ENCODE measurements at places on chromosomes 2 and 18.
A peak's percentile ranks its signal among the peaks of the same experiment; 100 is the strongest.

DNA sequence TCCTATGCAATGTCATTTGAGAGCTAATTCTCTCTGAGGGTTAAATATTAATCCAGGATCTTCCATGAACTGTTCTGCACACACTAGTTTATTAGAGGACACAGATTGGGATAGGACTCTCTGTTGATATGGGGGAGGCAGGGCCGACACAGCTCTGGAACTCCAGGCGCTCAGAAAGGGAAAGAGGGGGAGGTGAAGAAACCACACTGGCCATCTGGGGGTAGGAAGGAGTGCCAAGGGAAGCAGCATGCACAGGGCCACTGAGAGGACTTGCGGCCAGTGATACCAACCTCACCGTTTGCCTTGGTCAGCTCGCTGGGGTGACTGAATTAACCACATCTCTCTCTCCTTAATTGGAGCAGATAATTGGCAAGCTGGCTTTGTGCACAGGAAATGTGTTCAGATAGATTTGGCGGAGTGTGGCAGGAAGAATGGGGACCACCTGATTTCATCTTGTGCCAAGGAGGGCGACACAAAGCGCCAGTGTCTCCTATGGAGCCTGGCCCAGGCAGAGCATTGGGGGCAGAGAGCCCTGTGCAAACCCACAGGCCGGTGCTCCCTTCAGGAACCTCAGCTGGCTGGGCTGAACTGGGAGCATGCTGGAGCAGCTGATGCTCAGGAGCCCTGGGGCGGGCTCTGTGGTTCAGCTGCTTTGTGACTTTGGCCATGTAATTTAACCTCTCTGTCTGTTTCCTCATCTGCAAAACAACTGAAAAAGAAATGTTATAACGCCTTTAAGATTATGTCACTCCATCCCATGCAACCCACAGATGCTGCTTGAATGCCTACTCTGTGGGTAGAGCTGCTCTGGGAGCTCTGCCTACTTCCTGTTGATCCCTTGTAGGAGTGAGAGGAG is 114.7 kb upstream of the STON1 start:
- DNase-seq: peak; percentile 37

GRCh38 chr2:240759459-240759858 is 60.6 kb downstream of the KIF1A start:
- DNase-seq: no peak

DNA sequence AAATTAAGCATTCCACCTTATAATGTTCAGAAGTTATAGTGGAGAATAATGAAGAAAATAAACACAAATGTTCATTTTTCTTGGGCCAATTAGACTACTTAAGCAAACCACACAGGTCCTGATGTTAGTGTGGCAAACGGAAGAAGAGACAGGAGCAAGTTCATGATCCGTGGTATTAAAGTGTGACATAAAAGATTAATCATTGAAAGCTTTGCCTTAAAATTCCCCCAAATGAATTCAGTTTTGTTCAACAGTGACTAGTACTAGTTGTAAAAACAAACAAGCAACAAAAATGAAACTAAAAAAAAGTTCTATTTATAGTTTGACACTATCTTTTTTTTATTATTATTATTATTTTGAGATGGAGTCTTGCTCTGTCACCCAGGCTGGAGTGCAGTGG is 73.7 kb downstream of the RFTN2 start:
- DNase-seq: no peak

DNA sequence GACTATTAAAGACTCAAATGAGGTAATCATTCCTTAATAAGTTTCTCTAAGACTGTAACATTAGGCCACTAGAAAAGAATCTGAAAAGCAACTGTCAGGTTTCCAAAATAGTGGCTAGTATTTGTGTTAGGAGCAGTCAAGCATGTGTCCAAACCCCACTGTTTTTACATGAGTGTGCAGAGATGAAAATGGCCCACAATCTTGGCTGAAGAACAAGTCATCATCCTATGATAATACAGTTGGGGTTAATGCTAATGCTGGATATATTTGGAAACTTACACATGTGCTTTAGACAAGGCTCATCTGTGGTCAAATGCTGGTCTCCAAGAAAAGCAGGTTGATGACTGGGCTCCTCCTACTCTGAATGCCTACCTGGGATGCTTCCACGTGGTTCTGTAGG is 73.6 kb downstream of the MAIP1 start:
- DNase-seq: no peak

GRCh38 chr2:173390036-173390435 is 35.4 kb downstream of the CDCA7 start:
- DNase-seq: no peak

DNA sequence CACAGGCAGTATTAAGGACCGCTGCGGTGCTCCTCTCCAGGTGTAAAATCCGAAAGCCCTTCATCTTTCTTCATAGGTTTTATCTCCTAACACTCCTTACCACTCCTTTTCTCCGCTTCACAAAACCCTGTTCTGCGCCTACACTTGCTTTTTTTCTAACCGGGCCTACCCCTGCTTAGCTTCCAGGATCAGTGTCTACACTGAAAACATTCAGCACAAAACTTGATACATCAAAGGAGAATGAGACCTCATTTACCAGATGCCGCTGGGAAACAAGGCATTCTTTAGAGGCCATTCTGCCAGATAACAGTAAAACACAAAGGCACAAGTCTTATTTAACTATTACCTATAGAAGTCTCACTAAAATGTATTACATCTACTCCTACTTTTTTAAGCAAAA is 13.1 kb downstream of the CHST10 start:
- no peak for DNase-seq

- no peak for DNase-seq
Observed at GRCh38 chr2:181984814-181985631, 630 bp upstream of the PPP1R1C start.

GRCh38 chr2:45909677-45910191 is 258.3 kb downstream of the PRKCE start:
- no peak for DNase-seq

GRCh38 chr2:121205321-121205942 is 79.6 kb downstream of the TFCP2L1 start:
- DNase-seq: no peak

DNA sequence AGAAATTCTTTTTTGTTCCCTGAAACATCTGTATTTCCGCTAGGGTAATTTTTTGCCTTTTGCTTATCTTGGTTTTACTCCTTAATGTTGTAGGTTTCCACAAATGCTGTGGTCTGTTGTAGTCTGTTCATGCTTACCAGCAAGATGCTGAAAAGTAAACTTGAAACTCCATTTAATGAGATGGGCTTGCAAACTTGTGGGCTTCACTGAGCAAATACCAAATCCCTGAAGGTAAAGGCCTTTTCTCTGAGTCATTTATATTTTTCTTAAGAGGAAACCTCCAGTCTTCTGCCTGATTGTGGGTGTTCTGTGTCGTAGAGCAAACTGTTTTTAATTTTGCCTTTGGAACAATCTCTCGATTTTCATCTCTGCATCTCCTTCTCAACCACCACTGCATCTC is 9.3 kb downstream of the SP140 start:
- DNase-seq: no peak

GRCh38 chr2:205448189-205448588 is 234.1 kb upstream of the NRP2 start:
- no peak for DNase-seq

DNA sequence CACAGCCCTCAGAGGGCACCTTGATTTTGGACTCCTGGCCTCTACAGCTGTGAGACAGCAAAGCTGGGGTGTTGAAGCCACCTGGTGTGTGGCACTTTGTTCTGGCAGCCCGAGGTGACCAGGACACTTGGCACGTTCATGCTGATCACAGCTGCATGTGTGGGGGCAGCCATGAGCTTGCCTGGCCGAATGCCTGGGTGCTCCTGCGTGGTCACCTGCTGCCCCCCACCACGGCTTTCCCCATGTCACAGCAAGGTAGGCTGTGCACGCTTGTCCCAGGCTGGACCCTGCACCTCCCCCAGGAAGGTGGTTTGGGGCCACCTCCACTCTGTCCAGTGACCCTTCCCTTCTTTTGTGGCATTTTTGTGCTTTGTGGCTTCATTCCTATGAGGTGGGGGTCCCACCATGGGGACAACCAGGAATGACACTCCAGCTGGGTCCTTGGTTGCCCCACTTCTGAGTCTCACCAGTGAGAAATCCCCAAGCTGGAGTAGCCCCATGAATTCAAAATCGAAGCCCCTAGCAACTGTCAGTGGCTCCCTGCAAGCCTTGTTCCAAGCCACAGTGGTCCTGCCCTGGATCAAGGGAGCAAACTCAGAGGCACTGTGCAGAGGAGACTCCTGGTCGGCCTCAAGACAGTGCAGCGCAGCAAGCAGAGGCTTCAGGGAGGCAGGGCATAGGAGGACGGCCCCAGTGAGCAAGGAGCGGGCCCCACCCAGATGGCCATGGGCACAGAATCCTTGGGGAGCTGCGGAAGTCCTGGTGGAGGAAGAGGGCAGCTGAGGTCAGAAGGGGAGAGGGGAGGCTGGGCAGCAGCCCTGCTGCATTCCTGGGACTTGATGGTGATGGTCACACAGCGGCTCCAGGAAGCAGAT is 121.4 kb upstream of the HS6ST1 start:
- DNase-seq: no peak

GRCh38 chr2:215191477-215191876 is 53.1 kb upstream of the ABCA12 start:
- DNase-seq: no peak

GRCh38 chr18:44855681-44856080 is 175.0 kb downstream of the SETBP1 start:
- DNase-seq: no peak

- DNase-seq: no peak
Observed at GRCh38 chr2:23901966-23902846, 24.7 kb downstream of the ATAD2B start.

GRCh38 chr2:108412995-108413710 is 35.4 kb downstream of the SULT1C4 start:
- no peak for DNase-seq

DNA sequence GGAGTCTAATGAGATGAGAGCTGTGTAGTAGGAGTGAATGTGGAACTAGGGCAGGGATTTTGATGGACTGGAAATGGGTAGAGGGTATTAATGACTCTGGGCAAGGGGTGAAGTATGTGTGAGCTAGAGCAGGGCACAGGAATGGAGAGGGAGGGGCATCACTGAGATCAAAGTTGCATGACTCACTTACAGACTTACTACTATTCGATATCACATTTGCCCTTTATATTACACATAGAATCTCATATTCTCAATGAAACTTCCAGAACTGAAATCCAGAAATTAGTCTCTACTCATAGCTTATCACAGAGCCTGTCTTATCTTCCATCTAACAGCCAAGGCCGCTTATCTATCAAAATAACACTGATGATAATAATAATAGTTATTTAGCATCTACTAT is 20.0 kb upstream of the ITGB6 start:
- DNase-seq: no peak

DNA sequence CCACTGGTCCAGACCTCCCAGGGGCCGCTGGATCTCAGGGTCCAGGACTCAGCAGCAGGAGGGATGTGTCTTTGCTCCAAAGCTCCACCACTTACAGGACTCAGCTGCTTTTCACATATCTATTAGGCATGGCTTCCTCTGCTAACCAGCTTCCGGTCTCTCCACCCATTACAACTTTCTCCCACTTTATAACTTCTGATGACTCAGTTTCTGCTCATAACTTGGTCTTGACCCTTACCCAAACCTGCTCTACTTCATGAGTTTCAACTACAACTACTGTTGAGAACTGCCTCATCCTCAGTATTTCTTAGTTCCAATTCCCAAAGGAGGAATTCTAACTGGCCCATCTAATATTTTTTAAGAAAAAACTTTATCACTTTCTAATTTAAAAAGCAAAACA is 17.2 kb downstream of the SULT1C2 start:
- no peak for DNase-seq

- peak; percentile 80 for DNase-seq
Observed at GRCh38 chr2:37324536-37324785, 172 bp downstream of the PRKD3 start.

DNA sequence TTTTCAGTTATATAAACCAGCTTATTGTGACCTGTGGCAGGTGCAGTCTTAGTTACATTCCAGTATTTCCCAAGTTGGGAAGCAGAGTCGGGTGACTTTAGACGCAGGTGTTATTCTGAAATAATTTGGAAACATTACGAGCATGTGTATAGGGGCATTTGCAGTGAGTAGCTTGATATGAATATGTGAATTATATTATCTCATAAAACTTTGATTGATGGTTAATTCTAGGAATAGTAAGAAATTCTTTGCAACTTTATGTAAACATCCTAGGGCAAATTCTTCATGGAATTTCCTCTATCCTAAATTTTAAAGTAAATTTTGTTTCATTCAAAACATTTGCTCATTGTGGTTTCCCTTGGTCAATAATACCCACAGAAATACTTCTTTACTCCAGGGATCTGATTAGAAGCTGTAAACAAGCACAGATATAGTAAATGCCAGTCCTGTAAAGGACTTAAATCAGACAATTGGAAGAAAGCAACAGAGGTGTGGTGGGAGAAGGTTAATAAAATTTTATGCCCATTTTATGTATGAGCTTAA is 580.6 kb upstream of the CDH2 start:
- DNase-seq: no peak

DNA sequence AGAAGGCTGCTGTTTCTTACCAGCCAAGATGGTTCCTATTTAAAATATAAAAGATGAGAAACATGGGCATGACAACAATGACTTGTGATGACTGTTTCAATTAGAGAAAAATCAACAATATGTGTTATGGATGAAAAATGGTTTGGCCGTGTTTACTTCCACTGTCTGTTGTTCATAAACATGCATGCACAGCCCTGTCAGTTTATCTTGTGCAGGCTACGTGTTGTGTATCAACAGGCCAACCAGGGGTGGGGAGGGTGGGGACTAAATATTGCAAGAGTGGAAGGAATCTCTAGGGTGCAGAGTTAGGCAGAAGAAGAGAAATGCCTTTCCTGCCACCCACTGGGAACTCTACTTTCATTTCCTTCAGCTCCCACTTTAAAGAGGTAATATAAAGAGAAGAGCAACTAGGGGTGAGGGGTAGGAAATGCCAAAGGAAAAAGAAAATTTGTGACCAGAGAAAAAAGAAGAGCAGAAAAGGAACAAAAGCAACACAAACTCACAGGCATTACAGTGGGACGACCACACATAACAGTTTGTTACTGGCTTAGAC is 116.8 kb upstream of the MEIS1 start:
- DNase-seq: no peak

DNA sequence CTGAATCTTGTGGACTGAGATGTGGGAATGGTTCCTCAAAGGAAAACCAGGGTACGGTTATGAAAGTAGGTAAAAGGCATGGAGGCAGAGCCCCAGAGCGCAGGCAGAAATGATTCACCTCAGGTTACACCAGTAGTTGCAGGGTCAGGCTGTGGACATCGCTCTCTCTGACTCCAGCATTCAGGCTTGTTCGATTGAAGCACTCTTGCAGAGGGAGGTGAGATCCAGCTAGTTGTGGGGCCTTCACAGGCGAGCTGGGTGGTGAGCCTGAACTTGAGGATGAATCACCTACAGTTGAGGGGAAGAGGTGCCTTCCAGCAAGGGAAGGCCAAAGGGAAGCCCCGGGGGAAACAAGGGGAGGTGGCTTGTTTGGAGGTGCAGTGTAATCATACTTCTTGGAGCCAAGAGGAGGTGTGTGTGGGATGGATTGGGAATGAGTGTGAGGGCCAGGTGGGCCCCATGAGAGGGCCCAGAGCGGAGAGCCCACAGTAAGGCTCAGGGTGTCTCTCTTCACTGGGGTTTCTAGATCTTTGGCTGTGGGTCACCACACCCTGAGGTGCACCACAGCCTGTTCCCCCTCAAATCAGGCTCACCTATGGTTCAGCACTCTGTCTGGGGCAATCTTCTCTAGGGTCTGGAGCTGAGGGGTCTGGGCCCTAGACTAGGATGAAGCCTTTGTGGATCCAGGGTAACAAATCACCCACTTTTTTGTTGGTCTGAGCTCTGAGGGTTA is 48.5 kb upstream of the MCFD2 start:
- no peak for DNase-seq

- DNase-seq: no peak
Observed at GRCh38 chr2:168992591-168993349, 38.4 kb downstream of the ABCB11 start.

Data from activated naive CD4-positive, alpha-beta T cell treated with anti-CD3 and anti-CD28 coated beads, Interleukin-2, amount 10 ng/mL, durations not matched to agents 7 days and 5 days (primary cell).